ENCODE measurements at places on chromosomes 6 and 20.

- no peak for DNase-seq
Measured at GRCh38 chr6:35432291-35432690, 19.8 kb upstream of the FANCE start.

GRCh38 chr20:45104786-45105185, 3.9 kb upstream of the KCNS1 start:
- peak; percentile 50 for DNase-seq

GRCh38 chr6:107691062-107691751, 132.9 kb downstream of the SCML4 start:
- no peak for DNase-seq

- DNase-seq, result peak; percentile 55
Measured at GRCh38 chr20:21513881-21514540, at the start of gene NKX2-2. TSS of gene NKX2-2 (minus strand) at chr20:21514064. CDS start at chr20:21513669, 395 bp downstream.

GRCh38 chr20:34337544-34337943, 25.5 kb upstream of the ITCH start:
- no peak for DNase-seq

- DNase-seq, result no peak
Measured at GRCh38 chr6:52661551-52661950, 9.4 kb upstream of the TMEM14A start.

Measured in anterior cingulate cortex (tissue), 58 donors.